A549 treated with CpdA at 1 μM for 4 hours (cell line): ENCODE measurements at places on chromosomes 5 and 9. TPM values are rescaled to one million over a fixed set of nuclear protein-coding genes. Genes with fewer than 3 reads are reported as not detected.

COL15A1 gene
- total RNA-seq = 0.25 to 0.36 TPM (median 0.28 TPM) in 5 replicates

LEAP2 gene
- 0.87 to 1.7 TPM (median 1.5 TPM) in 5 replicates for total RNA-seq

TMEM174 gene
- not detected in 5 replicates for total RNA-seq

ECM2 gene
- total RNA-seq = 0.10 to 0.22 TPM (median 0.12 TPM) in 5 replicates

IL4 gene
- total RNA-seq = not detected in 5 replicates

SLC34A1 gene
- not detected in 5 replicates for total RNA-seq

IFNA13 gene
- not detected in 5 replicates for total RNA-seq

TUT7 gene
- 9.7 to 11.0 TPM (median 10.3 TPM) in 5 replicates for total RNA-seq

SHOC1 gene
- 0.01 TPM in 1 of 5 replicates, not detected in the others for total RNA-seq

MAP1B gene
- total RNA-seq = 37.7 to 67.9 TPM (median 41.7 TPM) in 5 replicates

SPATA31A3 gene
- total RNA-seq = not detected in 5 replicates

BTNL3 gene
- total RNA-seq = not detected in 5 replicates

FAM221B gene
- not detected in 5 replicates for total RNA-seq

C1QTNF3 gene
- total RNA-seq = 0.15 to 0.22 TPM (median 0.15 TPM) in 3 of 5 replicates, not detected in the others

RHOBTB3 gene
- total RNA-seq = 5.9 to 10.0 TPM (median 7.3 TPM) in 5 replicates

RBM27 gene
- total RNA-seq = 10.5 to 15.7 TPM (median 11.7 TPM) in 5 replicates

SPIN1 gene
- total RNA-seq = 33.0 to 43.2 TPM (median 38.5 TPM) in 5 replicates

C5orf58 gene
- not detected in 5 replicates for total RNA-seq
